Foreskin keratinocyte (primary cell): ENCODE measurements at places on chromosomes 11 and 22.

- no peak for DNase-seq
Measured at GRCh38 chr11:64259533-64260067, 8.3 kb downstream of the PLCB3 start.

DNA sequence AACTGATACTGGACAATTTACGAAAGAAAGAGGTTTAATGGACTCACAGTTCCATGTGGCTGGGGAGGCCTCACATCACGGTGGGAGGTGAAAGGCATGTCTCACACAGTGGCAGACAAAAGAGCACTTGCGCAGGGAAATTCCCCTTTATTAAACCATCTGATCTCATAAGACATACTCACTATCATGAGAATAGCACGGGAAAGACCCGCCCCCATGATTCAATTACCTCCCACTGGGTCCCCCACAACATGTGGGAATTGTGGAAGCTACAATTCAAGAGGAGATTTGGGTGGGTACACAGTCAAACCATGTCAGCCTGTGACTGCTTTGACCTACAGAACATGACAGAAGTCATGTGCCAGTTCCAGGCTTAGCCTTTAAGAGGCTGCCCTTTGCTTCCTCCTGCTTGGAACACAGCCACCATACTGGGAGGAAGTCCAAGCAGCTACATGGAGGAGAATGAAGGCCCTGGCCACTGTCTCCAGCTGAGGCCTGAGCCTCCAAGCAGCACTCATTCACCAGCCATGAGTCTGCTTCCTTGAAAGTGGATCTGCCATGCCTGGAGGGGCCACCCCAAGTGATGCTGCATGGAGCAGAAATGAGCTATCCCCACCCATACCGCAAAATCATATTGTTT lies 10.9 kb upstream of the GAL start:
- DNase-seq: no peak

GRCh38 chr11:61567286-61568061 lies 13.4 kb downstream of the SYT7 start:
- peak; percentile 64 for DNase-seq

DNA sequence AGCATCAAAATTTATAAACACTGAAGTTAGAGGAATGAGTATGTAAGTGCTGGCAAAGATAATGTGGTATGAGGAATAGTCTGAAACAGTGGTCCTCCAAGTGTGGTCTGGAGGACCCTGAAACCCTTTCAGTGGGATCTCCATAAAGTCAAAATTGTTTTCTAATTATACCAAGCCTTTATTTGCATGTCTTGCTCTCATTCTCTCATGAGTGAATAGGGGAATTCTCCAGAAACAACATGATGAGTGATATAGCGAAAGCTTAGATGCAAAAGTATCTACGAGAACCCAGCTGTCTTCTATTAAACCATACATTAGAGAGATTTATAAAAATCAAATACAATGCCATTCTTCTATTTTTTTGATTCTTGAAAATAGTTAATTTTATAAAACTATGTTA lies 145.0 kb upstream of the RAG2 start:
- no peak for DNase-seq

- peak; percentile 93 for DNase-seq
Measured at GRCh38 chr11:19244621-19245020, 3.9 kb upstream of the E2F8 start.

- DNase-seq: no peak
Measured at GRCh38 chr22:30286813-30287647, 2.3 kb downstream of the CASTOR1 start.

- no peak for DNase-seq
Measured at GRCh38 chr22:20175597-20175900, 24.7 kb upstream of the CCDC188 start.

- peak; percentile 28 for DNase-seq
Measured at GRCh38 chr11:111977146-111978027, 40.2 kb downstream of the DIXDC1 start.

DNA sequence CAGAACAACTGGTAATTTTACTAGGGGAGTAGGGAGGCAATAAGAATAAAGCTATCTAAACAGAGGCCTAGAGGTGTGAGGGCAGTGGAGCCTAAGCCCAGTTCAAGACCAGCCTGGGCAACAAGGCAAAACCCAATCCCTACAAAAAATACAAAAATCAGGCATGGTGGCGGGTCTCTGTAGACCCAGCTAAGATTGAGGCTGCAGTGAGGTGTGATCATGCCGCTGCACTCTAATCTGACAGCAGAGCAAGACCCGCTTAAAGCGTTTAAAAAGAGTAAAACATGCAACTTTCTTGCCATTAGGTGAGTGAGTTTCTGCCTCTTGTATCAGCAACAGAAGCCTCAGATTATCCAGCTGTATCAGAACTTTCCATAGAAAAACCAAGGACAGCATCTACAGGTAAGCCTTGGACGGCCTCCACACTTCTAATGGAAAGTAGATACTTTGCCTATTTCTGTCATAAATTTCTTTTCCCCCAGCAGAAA lies 12.1 kb downstream of the TAF1D start:
- DNase-seq: no peak

GRCh38 chr22:45585437-45585755 lies 82.7 kb downstream of the FBLN1 start:
- DNase-seq: no peak

DNA sequence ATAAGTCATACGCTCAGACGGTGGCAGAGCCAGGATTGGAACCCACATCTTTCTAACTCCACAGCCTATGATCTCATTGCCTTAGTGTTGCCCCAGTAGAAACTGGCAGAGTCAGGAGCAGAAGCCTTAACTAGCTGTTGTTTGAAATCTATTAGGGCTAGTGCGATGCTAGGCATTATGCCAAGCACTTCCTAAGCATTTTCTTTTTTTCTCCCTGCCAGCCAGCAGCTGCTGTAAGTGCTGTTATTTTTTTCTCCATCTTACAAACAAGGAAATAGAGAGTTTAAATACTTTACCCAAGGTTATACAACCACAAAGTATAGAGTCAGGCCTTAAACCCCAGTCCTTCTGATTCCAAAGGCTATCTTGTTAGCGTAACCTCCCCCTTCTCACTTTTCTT lies 161.0 kb upstream of the SORL1-AS1 start:
- no peak for DNase-seq

GRCh38 chr11:69374946-69375310 lies 81.0 kb downstream of the MYEOV start:
- DNase-seq: no peak

DNA sequence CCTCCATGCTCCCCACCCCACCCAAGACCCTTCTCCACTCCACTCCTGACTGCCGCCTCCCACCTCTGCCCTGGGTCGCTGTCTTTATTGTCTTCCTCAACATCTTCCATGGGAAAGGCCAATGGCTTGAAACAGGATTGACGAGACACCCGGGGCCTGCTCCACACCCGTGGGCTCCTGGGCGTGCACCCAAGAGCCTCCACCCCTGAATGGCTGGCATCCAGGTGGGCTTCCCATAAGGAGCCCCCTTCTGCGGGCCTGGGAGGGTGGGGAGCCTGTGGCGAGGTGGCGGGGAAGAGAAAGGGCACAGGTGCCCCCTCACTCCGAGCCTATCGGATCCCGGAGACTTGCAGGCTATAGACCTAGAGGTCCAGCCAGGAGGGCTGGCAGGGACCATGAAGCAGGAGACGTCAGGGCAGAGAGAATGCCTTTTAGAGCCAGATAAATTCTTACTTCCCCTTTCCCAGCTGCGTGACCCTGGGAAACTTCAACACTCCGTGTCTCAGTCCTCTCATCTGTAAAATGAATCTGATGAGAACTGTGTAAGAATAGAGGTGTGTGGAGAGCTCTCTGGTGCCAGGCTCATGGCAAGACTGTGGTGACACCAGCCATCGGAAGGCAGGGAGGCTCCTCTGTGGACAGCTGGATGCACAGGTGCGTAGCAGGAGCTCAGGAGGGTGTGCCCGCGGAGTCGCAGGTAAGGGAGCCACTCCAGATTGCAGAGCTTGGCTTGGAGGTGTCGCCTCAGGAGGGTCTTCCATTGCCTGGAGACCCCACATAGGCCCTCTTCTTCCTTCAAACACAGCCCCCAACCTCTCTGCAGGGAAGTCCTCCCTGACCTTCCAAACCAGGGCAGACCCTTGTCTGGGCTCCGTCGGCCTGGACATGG lies 53.9 kb downstream of the SMIM38 start:
- no peak for DNase-seq

- DNase-seq: no peak
Measured at GRCh38 chr11:94926271-94926625, 47.1 kb downstream of the CWC15 start.

DNA sequence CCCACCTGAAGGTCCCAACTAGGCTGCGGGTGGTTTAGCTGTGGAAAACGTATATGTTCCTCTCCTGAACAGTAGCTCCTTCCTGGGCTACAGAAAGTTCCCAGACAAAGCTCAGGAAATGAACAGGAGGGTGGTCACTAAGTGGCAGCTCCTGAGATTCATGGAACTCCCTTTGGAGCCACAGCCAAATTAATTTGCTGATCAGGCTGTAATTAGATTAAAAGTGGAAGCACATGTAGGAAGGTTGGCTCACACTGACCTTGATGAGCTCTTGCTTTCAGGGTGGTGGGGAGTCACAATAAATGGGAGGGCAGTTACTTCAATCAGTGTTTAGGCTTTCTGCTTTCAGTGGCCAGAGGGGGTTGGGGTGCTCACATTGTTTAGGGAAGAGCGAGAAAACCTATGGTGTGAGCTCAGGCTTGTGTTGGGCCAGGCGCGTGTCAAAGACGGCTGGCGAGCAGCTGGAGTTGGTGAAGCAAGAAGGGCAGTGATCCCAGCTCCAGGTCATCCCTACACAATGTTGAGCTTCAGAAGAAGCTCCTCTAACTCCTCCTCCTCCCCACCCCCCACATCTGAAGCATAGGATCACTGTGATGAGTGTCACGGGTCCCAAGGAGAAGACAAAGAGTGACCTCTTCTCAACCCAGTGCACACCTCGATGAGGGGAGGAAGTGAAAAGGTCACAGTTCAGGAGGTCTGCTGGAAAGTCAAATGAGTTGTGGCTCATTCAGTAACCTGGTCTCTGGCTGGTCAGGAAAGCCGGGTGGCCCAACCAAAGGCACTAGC lies 42.5 kb downstream of the CLPB start:
- no peak for DNase-seq

- DNase-seq: peak; percentile 76
Measured at GRCh38 chr11:75499423-75500190, 26.1 kb downstream of the GDPD5 start.

DNA sequence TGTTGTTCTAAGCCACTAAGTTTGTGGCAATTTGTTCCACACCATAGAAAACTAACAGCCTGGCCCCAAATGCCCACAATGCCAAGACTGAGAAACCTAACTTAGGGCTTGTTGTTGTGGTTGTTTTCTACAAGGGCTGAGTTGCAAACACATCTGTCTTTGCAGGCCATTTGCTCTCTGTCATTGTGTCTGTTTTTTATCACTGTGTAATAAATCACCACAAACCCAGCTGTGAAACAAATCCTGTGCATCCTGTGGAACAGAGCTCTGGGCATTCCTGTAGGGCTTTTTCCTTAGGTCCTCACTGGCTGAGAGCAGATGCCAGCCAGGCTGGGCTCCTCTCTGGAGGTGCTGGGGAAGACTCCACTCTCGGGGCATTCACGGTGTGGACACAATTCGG lies 15.7 kb upstream of the SYT8 start:
- no peak for DNase-seq

DNA sequence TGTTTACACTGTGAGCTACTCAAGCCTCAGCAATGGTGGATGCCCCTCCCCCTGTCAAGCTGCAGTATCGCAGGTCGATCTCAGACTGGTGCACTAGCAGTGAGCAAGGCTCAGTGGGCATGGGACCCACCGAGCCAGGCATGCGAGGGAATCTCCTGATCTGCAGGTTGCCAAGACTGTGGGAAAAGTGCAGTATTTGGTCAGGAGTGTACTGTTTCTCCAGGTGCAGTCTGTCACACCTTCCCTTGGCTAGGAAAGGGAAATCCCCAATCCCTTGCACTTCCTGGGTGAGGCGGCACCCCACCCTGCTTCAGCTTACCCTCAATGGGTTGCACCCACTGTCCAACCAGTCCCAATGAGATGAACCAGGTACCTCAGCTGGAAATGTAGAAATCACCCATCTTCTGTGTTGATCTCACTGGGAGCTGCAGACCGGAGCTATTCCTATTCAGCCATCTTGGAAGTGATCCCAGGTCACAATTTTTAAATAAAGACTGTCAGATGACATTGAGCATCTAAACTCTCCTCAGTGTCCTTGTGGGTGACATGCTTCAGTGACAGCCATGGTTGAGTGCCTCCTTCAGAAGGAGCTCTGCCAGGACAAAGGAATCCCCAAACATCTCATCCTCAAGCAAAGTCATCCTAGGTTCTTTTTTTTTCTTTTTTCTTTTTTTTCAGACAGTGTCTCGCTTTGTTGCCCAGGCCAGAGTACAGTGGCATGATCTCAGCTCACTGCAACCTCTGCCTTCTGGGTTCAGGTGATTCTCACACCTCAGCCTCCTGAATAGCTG lies 10.8 kb downstream of the SLC22A24 start:
- DNase-seq: no peak

DNA sequence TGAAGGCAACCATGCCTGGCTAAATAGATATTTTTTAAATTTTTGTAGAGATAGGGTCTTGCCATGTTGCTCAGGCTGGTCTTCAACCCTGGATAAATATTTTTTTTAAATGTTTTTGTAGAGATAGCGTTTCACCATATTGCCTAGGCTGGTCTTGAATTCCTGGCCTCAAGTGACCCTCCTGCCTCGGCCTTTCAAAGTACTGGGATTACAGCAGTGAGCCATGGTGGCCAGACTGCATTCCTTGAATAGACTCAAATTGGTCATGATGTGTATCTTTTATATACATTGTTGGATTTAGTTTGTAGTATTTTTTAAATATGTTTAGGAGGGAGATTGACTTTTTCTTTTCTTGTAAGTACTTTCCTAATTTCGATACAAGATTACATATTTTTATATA lies 325.7 kb upstream of the C11orf87 start:
- DNase-seq: no peak

- no peak for DNase-seq
Measured at GRCh38 chr11:46942172-46942571, 5.6 kb downstream of the CSTPP1 start.

DNA sequence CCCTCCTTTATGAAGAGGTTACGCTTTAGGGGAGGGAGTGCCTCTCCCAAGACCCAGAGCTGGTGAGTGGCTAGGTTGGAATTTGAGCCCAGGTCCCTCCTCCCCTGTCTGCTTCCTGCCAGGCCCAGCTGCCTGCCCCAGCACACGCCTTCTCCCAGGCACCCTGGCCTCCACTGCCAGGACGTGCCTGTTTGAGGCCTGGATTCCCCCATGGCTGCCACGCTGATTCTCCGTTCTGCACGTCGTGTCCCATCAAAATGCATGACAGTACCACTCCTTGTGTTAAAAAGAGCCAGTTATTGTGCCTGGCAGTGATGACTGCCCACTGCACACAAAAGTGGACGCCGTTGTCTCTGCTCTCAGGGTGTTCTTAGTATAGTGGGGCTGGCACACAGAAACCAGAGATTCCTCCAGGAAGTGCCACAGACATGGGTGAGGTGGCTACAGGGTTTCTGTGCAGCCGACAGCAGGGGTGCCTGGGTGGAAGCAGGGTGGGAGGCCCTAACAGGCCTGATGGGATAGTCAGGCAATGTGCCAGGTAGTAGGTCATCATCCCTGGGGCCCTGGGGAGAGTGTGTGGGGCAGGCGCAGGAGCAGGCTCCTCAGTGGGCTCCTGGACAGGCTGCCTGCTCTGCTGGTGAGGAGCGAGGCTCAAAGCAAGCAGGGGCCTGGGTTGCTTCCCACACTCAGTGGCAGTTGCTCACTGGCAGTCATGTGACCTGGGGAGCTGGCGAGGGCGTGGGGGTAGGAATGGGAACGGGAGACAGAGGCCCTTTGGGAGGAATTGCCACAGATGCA lies 24.2 kb downstream of the MED15 start:
- DNase-seq: peak; percentile 95
